Right lobe of liver (tissue), 6 donors: ENCODE measurements at places on chromosomes 4 and X.

DNA sequence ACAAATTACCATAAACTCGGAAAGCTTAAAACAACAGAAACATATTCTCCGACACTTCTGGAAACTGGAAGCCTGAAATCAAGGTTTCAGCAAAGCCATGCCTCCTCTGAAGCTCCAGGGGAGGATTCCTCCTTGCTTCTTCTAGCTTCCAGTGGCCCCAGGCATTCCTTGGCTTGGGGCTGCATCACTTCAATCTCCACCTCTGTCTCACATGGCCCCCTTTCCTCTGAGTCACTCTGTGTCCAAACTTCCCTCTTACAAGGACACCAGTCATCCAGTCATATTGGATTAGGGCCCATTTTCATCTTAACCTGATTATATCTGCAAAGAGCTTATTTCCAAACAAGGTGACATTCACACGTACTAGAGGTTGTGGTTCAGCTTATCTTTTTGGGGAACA lies 17.3 kb downstream of the PARM1 start:
- no peak for DNase-seq

DNA sequence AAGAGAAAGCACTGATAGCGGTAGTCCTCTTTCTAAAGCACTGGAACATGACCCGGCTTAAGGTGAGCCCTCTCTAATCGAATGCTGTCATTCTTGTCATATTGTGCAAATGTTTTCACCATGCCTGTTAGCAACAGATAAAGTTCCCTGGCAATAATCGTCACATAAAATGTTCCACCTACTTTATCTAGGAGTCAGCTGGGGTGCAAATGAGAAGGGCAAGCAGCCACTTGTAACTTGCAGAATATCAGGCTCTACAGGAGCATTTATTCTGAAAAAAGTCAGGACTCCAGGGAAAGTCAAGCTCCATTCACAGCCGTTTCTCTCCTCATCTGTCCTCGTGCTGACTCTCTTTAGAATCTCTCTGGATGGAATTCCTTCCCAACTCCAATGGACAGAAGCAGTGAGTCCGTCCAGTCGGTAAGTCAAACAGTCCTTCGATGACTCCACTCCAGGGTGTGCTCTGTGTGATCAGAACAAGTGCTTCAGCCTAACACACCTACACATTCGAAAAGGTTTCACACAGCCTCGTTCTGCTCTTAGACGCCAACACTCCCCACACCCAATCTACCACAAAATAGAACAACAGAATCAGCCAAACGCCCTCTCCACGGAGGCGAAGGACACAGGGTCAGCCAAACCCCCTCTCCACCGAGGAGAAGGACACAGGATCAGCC lies 101.7 kb upstream of the FRG1 start:
- DNase-seq = no peak

DNA sequence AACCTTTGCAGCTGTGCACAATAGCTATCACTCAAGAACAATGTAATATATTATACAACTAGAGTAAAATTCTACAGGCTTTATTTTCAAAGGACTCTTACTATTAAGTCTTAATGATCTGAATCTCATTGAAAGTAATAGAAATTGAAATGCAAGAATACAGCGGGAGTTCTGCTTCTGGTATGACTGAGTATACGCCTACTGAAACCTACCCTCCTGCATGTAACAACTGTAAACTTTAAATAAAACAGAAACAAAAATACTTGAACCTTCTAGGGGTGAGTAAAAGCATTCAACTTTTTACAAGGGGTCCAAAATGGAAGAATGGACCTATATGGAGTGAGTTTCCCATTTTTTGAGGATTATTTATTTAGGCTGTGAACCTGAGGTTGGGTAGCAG lies 13.5 kb downstream of the DCHS2 start:
- DNase-seq = no peak

DNA sequence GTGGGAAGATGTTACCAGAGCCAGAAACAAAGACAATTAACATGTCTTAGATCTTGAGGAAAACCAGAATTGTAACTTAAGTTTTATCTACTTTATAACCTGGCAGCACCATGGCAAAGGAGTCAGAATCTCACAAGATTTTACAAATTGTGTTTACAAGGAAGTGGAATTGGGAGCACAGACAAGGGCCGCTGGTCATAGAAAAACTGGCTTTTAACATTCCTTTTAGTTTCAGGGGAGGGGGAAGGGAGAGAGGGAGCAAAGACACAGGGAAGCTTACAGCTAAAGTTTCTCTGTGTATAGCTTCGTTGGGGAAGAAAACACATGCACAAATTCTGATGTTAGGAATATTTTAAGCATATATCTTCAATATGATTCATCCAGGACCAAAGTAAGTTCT lies 10.3 kb upstream of the UGT2B11 start:
- no peak for DNase-seq

DNA sequence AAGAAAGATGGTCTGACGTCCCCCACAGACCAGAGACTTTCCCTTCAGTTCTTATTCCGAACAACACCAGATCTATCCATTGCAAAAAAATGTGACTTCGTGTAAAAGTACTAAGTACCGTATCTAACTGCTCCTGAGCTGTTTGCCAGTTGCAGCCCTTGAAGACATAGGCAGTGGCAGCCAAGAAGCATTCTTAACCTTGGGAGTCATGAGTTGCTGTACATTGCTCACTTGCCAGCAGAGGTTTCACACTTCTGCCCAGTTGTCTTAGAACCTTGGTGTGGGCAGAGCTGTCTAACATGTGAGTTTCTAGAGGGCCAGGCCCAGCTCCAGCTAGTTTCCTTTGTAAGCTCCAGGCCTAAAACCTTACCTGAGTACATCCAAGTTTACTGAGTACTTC lies 10.5 kb upstream of the CHRDL1 start:
- DNase-seq = no peak

- no peak for DNase-seq
Observed at GRCh38 chrX:42776195-42776594, 1.8 kb downstream of the PPP1R2C start.

DNA sequence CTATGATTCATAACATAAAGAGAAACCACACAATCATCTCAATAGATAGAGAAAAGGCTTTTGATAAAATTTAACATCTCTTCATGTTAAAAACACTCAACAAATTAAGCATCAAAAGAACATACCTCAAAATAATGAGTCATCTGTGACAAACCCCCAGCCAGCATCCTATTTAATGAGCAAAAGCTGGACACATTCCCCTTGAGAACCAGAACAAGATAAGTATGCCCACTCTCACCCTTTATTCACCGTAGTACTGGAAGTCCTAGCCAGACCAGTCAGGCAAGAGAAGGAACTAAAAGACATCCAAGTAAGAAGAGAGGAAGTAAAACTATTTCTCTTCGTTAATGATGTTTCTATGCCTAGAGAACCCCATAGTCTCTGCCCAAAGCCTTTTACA lies 507.2 kb downstream of the PABPC4L start:
- DNase-seq = no peak

- no peak for DNase-seq
Observed at GRCh38 chrX:17496407-17496806, 121.4 kb downstream of the NHS start.

GRCh38 chrX:17414027-17414658 lies 39.1 kb downstream of the NHS start:
- no peak for DNase-seq

DNA sequence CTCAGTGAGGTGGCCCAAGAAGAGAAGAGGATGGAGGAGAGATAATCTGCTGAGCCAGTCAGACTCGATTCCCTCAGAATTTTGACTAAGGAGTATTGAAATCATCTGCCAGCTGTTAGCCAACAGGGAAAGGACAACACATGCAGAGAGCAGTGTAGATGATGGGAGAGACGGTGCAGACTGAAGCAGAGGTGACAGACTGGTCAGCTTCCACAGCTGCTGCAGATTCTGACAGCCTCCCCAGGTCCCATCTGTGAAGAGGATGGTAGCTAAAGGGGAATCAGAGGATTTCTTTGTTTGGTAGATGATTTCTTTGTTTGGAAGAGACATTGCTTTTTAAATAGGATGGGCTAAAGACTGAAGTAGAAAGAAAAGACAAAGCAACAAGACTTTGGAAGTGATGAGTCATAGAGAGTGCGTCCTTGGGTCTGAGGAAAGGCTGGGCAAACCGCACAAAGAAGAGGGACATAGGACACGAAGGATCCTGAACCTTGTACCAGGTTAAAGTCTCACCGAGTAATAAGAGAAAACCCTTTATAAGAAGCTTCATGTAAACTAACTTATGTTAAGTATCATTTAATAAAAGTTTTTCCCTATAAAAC lies 27.6 kb downstream of the INTU start:
- DNase-seq = no peak
